ENCODE measurements at places on chromosomes 1 and 21.
A peak's percentile ranks its signal among the peaks of the same experiment; 100 is the strongest.

DNA sequence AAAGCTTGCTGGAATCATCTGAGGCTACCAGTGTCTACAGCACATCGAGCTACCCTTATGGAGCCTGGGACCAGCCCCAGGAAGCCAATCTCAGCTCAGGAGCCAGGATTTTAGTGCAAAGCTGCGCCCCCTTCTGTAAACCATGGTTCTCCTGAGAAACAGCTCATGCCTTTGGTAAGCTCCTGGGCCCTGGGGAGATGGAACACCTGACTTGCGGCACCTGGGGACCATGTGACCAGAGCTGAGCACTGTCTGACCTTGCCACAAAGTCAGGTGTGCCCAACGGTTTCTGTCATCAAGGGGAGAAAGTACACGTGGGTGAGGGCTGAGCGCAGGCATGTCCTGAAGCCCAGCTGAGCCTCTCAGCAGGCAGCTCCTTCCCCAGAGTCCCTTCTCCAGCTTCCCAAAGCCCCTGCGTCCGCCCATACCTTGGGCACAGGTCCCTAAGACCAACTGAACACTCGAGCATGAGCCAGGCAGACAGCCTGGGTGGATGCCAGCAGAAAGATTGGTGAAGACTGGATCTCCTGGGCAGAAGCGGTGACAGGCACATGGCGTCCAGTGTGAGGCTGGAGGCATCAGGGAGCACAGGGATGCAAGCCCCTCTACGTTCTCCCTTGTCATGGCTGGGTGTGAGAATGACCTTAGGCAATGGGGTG is 57.9 kb upstream of the TENT5B start:
- no peak for DNase-seq

- DNase-seq = no peak
These were observed 3.8 kb downstream of the SERTAD4 start for GRCh38 chr1:210236386-210236839.

- DNase-seq = no peak
These were observed 39.4 kb downstream of the PLXNA2 start for GRCh38 chr1:208204779-208205178.

DNA sequence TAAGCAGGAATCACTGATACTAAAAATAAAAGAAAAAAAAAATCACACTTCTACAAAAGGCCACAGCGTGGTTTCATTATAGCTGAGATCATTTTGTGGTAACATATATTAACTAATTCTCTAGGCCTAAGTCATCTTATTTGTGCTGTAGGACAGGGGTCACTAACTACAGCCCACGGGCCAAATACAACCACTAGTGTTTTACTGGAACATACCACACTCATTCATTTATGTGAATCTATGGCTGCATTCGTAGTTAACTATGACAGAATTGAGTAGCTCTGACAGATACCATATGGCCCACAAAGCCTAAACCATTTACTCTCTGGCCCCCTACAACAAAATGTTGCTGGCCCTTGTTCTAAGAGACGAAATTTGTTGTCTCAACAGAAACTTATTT is 224.4 kb downstream of the VAV3 start:
- no peak for DNase-seq

DNA sequence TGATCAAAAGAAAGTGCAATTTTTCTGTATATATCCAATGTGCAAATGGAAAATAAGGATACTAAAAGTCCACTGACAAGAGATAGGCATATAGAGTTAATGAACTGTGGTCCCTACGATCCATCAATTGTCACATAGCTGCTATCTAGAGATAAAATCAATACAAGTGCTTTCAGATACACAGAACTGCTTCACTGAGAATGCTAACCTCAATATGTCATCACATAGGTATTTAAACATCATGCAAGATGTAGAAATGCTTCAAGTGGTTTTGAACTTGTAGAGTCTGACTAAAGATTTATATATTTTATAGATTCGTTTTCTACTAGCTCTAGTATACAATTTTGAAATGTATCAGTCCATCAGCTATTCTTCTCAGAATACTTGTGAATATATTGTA is 1604.7 kb downstream of the PLA2G4A start:
- DNase-seq = no peak

DNA sequence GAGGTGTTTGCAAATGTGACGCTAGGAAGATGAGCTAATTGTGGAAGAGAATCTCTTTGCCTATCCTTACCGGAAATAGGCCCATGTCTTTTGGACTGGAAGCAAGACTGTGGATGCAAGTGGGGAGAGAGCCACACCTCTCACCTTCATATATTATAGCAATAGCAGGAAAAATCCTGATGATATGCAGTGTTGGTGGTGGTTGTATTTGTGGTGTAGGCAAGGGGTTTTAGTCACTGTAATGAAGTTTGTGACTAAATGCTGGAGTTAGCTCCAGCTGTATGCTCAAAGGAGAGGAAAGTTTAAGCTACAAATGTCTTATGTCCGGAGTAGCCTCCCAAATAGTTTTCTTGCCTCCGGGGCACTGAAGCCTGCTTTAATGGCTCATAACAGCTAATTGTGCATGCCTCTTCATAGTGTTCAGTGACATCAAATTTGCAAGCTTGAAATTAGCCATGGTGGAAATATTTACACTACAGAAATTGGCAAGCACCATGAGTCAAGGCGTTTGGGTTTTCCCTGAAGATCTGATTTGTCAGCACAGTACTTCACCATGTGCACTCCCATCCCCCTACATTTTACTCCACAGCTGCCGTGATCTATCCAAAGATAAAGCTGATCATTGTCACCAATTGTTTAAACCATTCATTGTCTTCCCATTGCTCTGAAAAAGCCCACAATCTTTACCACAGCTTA is 102.6 kb upstream of the ZNF644 start:
- no peak for DNase-seq

- DNase-seq = no peak
These were observed 61.7 kb upstream of the USP24 start for GRCh38 chr1:55276671-55277376.

DNA sequence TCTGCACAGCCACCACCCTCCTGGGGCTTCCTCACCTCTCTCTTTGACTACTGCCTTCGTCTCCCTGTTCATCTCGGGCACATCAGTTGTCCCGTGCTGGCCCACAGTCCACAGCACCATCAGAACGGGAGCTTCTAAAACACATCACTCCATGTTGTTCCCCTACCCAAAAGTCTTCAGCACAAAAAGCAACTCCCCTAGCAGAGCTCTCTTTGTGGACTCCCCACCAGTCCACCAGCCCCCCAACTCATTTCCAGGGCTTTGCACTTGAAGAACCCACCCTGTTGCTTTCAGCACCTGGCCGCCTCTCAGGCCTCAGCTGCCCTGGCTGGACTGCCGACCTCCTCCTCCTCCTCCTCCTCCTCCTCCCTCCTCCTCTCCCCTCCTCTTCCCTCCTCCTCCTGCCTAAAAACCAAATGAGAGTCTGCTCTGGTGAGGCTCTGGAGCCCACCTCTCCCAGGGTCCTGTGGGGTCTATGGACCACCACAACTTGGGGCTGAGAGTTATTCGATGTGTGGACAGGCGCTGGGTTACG is 251.2 kb upstream of the VAMP3 start:
- no peak for DNase-seq

- no peak for DNase-seq
These were observed 97.3 kb downstream of the TTLL7 start for GRCh38 chr1:83901547-83902155.

GRCh38 chr1:92980732-92981647 is 19.7 kb upstream of the DIPK1A start:
- DNase-seq = peak; percentile 76

DNA sequence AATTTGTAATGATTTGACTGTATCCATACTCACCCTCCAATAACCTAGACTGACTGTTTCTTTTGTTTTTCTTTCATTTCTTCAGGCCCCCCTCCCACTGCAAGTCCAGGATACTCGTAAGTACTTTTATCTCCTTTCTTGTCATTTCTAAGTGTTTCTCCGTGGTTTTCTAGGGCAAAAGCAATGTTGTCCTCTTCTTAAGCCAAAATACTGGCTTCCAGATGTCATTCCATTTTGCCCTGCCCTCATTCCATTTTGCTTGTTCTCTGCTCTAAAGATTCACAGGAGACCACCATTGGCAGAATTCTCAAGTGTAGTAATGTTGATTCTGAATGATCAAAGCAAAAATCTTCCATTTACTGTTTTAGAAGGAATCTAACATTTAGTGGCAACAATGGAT is 152.8 kb upstream of the UBE2U start:
- DNase-seq = no peak

GRCh38 chr1:4025752-4026151 is 125.7 kb upstream of the C1orf174 start:
- DNase-seq = no peak

DNA sequence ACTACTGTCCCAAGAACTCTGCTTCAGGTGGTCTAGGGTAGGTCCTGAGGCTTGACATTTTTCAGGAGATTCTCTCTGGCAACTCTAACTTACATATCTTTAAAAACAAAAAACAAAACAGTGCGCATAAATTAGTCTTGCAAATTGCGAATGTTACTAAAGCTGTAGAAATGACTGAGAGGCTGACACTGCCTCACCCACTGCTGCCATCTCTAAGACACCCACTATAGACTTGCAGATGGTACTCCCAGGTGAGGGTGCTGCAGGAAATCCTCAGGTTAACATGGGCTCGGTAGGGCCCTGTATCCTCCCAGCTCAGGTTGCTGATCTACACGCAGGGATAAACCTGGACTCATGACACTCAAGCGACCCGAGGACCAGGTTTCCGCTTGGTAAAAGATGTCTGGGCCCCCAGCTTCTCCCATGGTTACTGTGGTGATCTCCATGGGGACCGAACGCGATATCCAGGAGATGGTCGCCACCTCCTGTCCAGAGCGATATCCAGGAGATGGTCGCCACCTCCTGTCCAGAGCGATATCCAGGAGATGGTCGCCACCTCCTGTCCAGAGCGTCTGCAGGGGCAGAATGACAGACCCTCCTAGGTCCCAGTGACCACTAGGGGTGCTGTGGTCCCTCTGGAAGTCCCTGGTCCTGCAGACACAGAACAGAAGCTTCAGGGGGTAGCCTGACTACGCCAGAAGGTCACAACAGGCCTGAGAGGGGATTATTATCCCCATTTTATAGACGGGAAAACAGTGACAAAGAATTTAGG is 16.2 kb upstream of the LY9 start:
- no peak for DNase-seq

DNA sequence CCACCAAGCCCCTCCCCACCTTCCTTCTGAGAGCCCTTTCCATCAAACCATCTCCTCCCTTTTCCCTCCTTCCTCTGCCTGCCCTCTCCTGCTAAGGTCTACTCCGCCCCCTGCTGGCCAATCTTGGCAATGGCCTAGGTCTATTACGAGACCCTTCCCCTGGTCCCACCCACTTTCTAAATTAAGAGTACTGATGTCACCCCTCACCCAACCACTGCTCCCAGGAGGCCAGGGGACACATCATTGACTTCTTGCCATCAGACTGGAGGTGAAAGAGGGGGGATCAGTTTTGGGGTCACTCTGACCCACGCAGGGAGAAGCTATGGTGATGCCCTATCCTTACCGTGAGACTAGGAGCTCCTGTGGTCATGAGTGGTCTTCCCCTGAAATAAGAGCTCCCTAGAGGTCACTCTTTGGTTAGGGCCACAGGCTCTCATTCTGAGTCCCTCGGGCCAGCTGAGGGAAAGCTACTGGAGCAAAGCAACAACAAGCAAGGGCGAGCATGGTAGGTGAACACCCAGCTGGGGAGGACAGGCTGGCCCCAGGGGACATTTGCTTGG is 34.6 kb upstream of the S100A7 start:
- DNase-seq = peak; percentile 60

GRCh38 chr1:36321119-36321951 is 2.1 kb downstream of the EVA1B start:
- no peak for DNase-seq

GRCh38 chr1:52404975-52405338 is 555 bp downstream of the PRPF38A start:
- DNase-seq = no peak

- DNase-seq = no peak
These were observed 23.1 kb upstream of the USP25 start for GRCh38 chr21:15706696-15707095.

DNA sequence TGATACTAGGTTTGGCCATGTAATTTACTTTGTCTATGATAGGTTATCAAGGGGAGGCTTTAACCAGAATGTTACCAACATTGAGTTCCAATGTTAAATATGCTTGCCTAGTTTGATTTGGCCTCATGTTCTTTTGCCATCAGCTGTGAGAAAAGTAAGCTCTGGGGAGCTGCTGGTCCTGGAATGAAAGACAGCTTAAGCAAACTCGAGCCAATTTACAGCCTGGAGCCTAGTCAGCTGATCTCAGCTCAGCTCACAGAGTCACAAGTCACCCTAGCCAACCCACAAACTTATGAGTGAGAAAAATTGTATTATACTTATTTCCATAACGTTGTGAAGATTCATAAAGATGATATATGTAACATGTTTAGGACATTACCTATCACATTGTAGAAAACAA is 426.7 kb downstream of the RWDD3 start:
- DNase-seq = no peak

DNA sequence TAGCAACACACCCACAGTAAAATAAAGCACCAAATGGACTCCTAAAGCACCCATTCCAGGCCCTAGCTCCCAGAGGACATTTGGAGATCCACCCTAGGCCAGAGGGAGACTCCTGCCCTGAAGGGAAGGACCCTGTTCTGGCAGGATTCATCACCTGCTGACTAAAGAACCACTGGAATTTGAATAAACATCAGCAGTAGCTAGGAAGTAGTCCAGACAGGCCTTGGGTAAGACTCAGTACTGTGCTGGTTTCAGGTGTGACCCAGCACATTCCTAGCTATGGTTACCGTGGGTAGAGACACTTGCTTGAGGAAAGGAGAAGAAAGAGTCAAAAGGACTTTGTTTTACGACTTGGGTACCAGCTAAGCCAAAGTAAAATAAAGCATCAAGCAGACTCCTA is 92.7 kb upstream of the LRRC7 start:
- DNase-seq = no peak

DNA sequence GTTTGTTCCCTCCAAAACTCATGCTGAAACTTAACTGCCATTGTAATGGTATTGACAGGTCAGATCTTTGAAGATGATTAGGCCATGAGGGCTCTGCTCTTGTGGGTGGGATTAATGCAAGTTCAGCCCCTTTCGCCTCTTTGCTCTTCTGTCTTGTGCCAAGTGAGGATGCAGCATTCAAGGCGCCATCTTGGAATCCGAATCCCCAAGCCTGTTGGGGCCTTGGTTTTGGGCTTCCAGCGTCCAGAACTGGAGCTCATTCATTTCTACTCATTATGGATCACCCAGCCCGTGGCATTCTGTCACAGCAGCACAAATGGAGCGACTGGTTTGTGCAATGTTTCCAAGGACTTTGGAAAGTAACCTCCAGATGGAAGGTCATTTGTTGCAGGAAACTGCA is 5.6 kb downstream of the TTC34 start:
- DNase-seq = no peak

DNA sequence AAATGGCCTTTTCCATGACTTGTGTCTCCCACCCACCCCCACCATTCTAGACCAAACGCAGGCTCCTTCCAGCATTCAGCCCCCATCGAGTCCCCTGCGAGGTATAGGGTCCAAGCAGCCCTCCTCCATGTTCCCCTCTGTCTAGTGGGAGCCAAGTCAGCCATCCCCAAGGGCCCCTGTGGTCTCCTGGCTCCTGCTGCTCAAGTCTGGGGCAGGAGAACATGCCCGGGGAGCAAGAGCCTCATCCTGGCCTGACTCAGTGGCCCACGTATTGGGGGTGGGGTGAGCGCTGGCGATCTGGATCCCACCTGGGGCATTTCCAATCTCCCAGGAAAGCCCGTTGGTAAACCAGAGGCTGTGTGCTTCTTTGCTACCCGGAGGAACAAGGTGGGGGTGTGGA is 4.1 kb upstream of the PRDM16 start:
- no peak for DNase-seq

- DNase-seq = peak; percentile 39
These were observed 132.1 kb downstream of the TGFBR3 start for GRCh38 chr1:91753878-91754277.

Measured in CD4-positive, alpha-beta T cell treated with Interleukin-4 for 4 hours (primary cell).